ENCODE measurements at places on chromosomes 5 and 9.

GRCh38 chr9:136751244-136751643 lies 2.9 kb upstream of the LCN6 start:
- no peak for DNase-seq

- no peak for DNase-seq
These were observed 97.9 kb downstream of the CDH6 start for GRCh38 chr5:31291323-31291854.

DNA sequence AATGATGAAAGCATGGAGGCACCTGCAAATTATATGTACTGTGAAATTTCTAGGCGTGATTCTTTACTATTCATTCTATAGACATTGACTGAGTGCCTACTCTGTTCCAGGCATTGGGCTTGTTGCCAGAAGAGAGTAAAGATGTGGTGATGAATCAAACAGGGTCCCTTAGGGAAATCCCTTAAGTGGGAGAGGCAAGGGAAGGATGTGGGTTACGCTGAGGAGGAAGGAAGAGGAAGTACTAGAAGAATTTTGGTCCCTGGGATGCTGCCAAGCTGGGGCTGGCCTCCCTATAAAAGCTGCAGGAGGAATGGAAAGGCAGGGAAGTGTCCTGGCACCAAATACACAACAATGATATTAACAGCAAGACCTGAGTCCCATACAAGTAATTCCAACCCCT lies 76.7 kb upstream of the SPOCK1 start:
- DNase-seq, result no peak

GRCh38 chr9:96382175-96382574 lies 1.3 kb downstream of the SLC35D2 start:
- DNase-seq, result no peak

- no peak for DNase-seq
These were observed 553.3 kb downstream of the BNC2 start for GRCh38 chr9:16316911-16317817.

GRCh38 chr9:33043671-33044070 lies 18.6 kb downstream of the DNAJA1 start:
- no peak for DNase-seq

DNA sequence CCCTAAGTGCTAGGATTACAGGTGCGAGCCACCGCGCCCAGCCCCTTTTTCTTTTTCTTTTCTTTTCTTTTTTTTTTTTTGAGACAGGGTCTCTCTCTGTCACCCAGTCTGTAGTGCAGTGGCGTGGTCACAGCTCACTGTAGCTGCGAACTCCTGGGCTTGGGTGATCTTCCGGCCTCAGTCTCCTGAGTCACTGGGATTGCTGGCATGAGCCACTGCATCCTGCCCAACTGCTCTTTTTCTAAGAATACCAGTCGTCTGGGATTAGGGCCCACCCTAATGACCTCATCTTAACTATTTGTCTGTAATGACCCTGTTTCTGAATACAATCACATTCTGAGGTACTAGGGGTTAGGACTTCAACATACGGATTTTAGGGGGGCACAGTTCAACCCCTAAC lies 34.1 kb upstream of the NANS start:
- no peak for DNase-seq

DNA sequence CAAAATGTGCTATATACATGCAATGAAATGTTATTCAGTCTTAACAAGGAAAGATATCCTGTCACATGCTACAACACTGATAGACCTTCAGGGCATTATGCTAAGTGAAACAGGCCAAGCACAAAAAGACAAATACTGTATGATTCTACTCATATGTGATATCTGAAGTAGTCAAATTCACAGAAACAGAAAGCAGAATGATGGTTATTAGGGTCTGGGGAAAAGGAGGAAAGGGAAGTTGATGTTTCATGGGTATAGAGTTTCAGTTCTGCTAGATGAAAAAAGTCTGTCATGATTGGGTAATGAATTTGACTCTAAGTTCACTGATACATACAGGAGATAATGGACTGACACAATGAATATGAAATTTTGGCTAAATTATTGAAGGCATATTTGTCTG lies 11.2 kb upstream of the RIC1 start:
- DNase-seq, result no peak

GRCh38 chr9:35845824-35846771 lies 17.1 kb downstream of the TMEM8B start:
- DNase-seq, result no peak

GRCh38 chr5:151079838-151080612 lies 809 bp downstream of the TNIP1 start:
- DNase-seq, result no peak

DNA sequence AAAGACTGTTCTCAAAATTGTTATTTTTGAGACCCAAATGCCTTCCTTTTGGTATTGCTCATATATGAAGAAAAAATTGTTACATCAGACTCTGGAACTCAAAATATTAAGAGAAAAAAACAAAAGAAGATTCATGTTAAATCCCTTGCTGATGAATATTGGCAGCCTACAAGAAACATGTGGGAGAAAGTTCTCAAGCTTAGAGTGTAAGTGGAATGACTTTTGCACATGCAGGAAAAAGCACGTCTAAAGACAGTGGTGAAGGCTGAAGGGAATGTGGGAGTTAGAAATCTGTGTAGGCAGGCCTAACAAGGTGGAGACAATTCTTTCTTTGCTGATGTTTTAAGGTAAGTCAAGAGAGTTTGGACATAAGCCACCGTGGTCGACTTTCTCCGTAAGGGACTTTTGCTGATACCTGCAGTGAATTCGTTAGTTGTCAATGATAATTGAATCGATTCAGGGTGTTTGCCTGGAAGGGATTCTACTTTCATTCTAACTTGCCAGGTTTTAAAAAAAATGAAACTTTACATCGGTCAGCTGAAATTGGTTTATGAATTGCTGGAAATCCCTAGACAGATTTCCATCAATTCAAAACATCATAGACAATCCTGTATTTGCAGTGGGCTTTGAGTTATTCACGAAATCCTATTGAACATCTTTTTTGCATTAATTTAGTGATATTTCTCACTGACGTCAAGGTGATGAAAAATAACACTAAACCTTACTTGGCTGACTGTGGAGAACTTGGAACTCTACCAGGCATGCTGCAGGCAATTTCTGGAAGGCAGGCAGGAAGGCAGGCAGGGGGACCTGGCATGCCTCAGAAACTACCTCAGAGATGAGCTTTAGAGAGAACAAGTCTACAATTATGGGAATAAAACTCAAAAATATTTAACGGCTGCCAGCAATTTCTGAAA lies 359.1 kb upstream of the ADAMTSL1 start:
- DNase-seq, result no peak

- no peak for DNase-seq
These were observed 102.4 kb downstream of the UBE2R2 start for GRCh38 chr9:33919276-33919897.

DNA sequence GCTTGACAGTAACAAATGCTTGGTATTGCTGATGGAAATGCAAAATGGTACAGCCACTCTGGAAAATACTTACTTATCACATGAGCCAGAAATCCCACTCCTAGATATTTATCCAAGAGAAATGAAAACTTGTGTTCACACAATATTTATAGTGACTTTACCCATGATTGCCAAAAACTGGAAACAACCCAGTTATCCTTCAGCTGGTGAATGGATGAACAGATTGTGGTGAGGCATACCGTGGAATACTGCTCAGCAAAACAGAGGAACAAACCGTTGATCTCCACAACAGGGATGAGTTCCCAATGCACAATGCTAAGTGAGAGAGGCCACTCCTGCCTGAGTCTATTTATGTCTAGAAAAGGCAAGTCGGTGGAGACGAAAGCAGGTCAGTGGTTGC lies 40.5 kb upstream of the LRRC14B start:
- no peak for DNase-seq

- no peak for DNase-seq
These were observed 48.5 kb upstream of the DAB2 start for GRCh38 chr5:39473156-39473775.

DNA sequence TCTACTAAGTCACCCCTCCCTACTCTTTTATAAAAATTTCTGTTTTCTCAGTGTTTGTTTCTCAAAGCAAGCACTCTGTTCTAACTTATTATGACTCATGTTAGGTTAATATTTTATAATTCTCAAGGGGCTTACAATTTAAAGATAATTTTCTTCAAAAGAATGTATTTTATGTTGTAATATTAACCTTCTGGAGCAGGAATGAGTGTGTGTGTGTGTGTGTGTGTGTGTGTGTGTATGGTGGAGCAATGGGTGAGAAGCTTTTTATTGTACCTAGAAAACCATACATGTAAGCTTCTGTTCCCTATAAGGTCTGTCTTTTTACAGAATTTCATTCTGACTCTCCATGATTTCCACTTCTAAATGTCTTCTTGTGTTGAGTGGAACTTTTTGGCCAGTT lies 63.0 kb downstream of the PBX3 start:
- no peak for DNase-seq

GRCh38 chr9:69199769-69200470 lies 25.8 kb downstream of the TJP2 start:
- DNase-seq, result no peak

DNA sequence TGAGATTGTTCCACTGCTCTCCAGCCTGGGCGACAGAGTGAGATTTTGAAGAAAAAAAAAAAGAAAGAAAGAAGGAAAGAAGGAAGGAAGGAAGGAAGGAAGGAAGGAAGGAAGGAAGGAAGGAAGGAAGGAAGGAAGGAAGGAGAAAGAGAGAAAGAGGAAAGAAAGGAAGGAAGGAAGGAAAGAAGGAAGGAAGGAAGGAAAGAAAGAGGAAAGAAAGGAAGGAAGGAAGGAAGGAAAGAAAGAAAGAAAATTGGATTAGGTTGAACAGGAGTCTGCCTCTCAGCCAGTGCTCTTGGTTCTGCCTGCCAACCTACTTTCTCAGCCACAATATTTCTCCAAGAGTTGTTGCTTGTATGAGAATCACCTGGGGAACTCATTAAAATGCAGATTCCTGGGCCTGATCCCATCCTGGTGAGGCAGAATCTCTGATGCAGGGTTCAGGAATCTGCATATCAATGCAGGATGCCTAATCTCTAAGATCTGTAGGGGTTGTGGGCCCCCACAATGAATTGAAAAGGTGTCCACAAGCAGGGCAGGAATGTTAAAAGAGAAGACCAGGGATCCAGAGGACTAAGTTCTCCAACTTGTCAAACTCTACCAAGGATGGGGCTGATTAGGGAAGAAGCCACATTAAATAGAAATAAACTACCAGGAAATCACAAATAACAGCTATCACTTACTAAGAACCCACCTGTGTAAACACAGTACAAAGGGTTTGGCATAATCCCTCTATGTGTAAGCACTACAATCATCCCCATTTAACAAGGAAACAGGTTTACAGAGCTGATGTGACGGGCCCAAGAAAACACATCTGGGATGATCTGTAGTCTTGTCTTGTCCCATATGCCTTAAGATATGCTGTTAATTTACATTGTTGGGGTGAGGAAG lies 23.4 kb upstream of the GALNT10 start:
- no peak for DNase-seq

GRCh38 chr9:3823842-3824475 lies 298.2 kb upstream of the RFX3 start:
- DNase-seq, result no peak

DNA sequence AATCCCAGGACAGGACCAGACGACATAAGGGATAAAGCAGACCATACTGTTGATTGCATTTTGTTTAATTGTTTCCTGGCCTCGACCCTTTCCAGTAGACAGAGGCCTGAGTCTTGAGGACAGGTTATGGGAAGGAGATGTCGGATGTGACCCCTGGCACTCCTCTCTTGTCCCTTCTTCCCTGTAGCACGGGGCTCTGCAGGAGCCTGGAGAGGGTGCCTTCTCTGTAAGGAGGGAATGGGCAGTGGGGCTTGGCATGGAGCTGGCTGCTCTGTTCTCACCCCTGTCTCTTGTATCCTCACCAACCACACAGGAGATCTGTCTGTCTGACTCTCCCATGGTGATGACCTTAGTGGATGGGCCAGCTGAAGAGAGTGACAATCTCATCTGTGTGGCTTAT lies 40.1 kb upstream of the SLC2A8 start:
- no peak for DNase-seq

DNA sequence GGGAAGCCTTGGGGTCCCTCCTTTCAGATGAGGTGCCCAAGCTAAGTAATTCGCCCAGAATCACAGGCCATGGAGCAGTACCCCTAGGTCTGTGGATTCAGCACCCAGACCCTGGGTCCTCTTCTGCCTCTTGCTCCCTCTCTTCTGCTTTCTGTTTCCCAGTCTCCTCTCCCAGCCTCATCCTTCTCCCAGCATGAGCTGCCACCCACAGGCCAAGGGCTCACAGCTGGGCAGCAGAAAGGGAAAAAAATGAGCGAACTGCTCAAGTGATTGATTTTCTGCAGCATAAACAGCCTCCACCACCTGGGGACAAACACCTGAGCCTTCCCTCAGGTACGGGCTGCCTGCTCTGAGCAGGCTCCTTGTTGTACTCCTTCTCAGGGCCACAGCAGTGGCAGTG lies 113.9 kb upstream of the SAP30L start:
- no peak for DNase-seq

GRCh38 chr5:178542455-178542854 lies 47.7 kb downstream of the COL23A1 start:
- no peak for DNase-seq

GRCh38 chr5:131430794-131431193 lies 166.9 kb downstream of the CDC42SE2 start:
- DNase-seq, result no peak

DNA sequence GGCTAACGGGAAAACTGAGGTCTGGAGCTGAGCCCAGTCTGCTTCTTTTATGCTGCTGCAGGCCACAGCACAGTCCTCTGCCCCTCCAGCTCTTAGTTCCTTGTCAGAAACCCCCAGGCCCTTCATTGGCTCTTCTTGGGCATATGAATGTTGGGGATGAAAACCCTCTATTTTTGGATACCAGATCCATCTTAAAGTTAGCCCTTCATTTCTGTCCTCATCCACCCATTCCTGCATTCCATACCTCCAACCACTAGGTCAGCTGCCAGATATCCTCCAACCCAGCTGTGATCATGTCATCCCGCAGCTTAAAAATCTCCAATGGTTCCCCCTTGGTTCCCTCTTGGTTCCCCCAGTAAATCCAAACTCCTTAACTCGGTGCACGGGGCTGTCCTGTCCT lies 1.8 kb upstream of the SLC25A51 start:
- no peak for DNase-seq

GRCh38 chr9:106799152-106799551 lies 63.8 kb upstream of the ZNF462 start:
- no peak for DNase-seq

DNA sequence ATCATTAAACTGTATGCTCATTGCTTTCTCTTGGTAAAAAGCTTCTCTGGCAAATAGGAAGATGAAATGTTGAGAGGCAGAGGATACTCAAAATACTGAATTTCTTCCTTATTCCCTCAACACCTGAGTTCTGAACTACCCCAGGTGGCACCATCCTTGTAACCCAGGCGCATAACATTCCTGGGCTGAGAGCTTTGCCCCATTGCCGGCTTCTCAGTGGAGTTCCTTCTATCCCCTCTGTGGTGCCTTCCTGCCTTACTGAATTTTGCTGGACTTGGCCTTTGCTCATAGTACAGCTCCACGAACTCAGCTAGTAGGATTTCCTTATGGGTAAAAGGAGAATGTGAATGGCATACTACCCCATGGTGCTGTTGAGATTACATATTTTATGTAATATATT lies 54.7 kb downstream of the BASP1 start:
- no peak for DNase-seq

- no peak for DNase-seq
These were observed 115.5 kb downstream of the PTTG1 start for GRCh38 chr5:160537116-160537515.

GRCh38 chr5:56918054-56918453 lies 8.7 kb downstream of the SETD9 start:
- no peak for DNase-seq
